ENCODE measurements at places on chromosomes 12 and 14.
A peak's percentile ranks its signal among the peaks of the same experiment; 100 is the strongest.

- no peak for DNase-seq
Observed at GRCh38 chr12:52198454-52199215, 6.8 kb upstream of the KRT80 start.

DNA sequence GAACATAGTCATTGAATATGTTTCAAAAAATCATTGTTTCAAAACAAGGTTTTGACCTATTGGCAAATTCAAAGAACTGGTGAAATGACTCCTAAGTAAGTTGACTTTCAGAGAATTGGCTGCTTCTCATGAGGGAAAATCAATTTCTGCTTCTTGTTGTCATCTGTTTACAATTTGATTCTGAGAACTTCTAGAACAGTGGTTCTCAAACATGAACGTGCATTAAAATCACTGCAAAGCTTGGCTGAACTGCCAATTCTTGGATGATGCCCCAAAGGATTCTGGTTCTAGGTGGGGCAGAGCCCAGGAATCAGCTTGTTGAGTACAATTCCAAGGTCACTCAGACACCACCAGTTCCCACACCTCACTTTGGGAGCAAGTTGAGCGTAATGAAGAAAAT lies 83.9 kb downstream of the ZFP36L1 start:
- no peak for DNase-seq

- no peak for DNase-seq
Observed at GRCh38 chr12:45310627-45310968, 94.7 kb downstream of the ANO6 start.

DNA sequence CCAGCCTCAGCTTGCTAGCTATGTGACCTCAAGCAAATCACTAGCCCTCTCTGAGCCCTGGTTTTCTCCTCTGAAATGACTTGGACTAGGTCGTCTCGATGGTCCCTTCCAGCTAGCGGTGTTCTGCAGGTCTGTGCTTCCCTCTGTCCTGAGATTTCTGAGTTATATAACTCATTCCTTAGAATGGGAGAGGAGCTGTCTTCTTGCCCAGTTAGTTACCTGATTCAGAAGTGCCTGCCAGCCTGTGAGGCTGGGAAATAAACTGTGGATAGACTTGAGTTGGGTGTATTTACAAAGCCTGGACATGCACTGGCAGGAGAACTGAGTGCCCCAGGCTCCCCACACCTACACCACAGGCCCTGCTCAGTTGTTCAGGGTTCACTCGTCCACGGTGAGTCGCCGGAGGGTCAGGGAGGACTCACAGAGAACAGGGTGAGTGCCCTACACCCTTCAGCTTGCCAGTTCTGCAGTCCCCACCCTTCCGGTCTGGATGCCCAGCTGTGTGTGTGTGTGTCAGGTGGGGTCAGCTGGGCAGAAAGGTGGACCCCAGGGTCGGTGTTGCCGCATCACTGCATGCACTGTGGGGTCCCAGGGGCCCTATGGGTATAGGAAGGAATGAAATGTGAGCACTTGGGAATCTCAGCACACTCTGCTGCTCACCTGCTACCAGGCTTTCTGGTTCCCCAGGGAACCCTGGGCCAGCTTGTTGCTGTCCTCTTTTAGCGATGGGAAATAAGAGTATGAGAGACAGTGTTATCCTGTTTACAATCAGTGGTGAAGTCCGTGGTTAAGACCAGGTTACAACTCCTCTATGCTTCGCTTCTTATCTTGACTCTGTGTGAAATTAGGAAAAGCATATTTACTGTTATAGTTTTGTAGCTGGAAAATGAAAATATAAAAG lies 348.2 kb downstream of the DPF3 start:
- no peak for DNase-seq

DNA sequence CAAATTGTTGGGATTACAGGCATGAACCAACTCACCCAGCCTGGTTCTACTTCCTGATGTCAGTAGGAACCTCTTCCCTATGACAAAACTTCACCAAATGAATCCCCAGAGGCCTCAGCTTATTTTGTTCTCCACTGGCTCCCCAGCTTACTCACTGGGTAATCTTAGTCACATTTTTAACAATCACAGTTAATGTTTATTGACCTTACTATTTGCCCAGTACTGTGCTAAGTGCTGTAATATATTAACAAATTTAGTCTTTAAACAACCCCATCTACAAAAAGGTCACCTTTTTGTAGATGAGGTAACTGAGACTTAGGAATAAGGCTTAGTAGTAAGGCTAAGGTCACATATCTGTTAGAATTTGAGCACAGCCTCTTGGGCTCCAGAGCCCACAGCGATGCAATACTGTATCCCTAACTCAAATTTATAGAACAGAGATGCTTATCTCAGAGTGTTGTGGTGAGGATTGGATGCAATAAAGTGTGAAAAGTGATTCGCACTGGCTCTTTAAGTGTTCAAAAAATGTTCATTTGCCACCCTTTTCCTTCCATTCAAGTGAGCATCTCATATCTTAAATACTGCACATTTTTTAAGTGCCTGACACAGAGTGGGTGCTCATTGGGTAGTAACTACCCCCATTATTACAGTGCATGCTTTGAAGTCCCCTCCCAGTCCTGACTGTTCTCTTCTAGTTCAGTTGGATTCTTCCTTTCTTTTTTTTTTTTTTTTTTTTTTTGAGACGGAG lies 146.4 kb upstream of the ARHGAP5 start:
- peak; percentile 86 for DNase-seq

DNA sequence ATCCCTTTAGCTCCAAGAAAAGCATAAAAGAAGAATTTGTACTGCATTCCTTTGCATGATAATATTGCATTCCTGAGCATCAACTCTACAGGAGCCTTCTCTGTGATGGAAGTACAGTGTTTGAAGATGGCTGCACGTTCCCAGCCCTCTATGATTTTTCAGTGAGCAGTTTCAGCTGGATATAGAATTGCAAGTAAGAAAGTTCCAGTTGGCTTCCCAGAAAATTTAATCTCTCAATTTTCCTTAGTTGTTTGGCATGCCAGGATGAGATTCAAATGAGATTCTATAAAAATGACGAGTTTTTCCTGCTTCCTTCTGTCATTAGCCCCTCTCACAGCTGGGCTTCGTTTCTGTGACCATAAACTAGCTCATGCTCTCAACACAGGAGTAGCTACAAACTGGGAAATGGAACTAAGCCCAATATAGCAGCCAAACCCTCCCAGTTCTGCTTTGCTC lies 109.9 kb downstream of the TTC8 start:
- DNase-seq, result no peak

GRCh38 chr12:26134540-26134939 lies 9.7 kb upstream of the BHLHE41 start:
- DNase-seq, result no peak

DNA sequence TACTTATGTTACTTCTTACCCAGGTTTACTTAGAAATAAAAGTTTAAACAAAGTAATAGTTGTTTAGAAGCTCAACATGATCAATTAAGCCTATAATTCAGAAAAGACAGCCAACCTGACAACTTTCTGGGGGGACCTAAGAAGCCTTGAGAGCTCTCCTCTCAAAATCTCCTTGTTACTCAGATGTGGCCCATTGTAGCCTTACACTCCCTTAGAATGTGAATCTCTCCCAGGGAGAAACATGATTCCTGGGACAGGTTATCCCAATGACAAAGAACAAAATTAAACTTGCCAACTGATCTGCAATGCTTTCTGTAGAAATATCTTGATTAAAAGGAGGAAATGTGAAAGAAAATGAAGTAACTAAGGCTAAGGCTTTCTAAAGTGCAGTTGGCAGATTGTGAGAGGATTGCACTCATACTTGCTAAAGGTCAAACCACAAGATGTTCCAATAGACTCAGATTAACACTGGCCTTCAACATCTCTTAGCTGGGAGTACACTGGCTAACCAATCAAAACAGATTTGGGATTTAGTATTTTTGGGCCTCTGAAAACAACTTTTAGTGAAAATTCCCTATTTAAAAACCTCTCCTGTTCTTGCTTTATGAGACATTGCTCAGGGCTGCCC lies 72.3 kb upstream of the TMX1 start:
- peak; percentile 80 for DNase-seq

DNA sequence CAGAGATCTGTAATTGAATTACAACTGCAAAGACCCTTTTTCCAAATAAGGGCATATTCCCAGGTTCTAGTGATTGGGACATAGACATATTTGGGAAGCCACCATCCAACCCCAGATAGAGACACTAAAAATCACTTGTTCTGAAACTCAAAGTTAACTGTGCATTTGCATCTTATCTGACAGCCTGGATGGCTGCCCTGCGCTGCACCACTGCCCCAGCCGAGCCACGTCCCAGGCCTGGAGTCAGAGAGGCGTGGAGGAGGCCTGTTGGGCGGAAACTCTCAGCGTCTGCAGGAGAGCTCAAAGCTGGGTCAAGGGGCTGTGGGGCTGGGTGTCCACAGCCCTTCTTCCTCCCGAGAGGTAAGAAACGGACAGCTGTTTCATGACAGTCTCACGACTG lies 124.4 kb downstream of the RIMBP2 start:
- no peak for DNase-seq

DNA sequence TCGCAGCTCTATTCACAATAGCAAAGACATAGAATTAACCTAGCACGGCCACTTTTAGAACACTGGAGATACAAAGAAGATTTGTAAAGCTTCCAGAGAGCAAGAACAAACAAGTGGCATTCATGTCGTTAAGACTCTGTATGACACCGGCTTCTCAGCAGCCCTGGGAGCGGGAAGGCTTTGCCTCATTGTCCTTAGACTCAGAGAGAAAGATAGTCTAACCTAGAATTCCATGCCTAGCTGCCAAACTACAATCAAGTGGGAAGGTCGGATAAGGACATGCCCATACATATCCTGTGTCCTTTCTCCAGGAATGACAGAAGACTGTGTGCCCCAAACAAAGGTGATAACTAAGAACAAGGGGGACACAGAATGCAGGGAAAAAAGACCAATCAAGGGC lies 1038.3 kb downstream of the BCL11B start:
- DNase-seq, result no peak

GRCh38 chr14:90922141-90922540 lies 105.9 kb upstream of the TTC7B start:
- no peak for DNase-seq

- no peak for DNase-seq
Observed at GRCh38 chr12:29067430-29067829, 81.6 kb upstream of the FAR2 start.

DNA sequence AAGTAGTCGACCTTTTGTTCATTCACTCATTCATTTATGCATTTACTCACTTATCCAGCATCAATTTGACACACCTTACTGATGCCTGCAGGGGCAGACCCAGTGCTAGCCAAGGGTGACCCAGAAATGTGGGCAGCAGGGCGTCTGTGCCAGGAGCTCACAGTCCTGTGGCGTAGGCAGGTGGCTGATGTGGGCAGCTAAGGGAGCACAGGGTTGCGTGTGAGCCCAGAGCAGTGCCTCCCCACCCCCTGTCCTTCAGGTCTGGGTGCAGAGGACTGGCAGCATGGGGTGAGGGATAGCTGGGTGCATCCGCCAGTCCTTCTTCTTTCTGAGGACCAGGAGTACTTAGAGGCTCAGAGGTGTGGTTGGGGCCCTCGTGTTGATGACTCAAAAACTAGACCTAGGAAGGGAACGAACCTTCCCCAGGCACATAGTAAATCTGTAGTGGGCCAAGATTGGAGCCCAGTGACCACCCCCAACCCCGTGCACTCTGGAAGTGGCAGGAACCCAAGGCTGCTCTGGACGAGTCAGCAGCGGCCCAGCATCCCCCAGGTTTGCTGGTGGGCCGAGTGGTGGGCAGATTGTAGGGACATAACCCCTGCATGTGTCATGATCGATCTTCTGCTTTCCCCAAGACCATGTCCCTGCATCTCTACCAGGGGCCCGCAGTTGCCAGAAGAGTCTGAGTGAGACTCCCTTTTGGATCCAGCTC lies 63.9 kb downstream of the BEGAIN start:
- DNase-seq, result no peak

- peak; percentile 98 for DNase-seq
Observed at GRCh38 chr14:36320200-36320896, at the start of gene MBIP. Gene MBIP (minus strand): TSS chr14:36320637. CDS start chr14:36320588, 49 bp downstream.

- DNase-seq, result no peak
Observed at GRCh38 chr12:111173836-111174235, 195.1 kb downstream of the PHETA1 start.

GRCh38 chr12:114272605-114273004 lies 133.3 kb downstream of the TBX5 start:
- no peak for DNase-seq

DNA sequence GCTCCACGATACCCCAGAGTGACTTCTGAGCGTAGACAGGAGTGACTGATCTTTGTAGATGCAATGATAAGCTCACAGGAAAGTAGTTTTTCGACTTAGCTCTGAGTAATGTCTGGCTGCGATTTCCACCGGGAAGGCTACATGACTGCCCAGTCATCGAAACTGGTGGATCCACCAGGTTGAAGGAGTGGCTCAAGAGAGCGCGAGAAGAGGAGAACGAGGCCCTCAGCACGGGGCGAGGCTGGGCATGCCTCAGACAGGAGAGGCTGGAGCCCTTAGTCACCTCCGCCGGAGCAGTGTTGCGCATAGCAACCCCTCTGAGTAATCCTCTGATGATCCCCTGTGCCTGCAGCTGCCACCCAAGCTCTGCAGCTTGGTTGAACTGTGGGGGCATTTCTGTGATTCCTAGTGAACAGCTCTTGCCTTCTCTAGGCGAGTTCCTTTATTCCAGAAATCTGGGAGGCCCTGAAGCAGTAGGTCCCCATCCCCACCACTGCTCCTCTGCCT lies 25.6 kb downstream of the ELK3 start:
- DNase-seq, result peak; percentile 99

- no peak for DNase-seq
Observed at GRCh38 chr12:2338381-2338780, 285.6 kb downstream of the CACNA1C start.

- DNase-seq, result no peak
Observed at GRCh38 chr12:57718641-57719528, 19.7 kb downstream of the AGAP2 start.

DNA sequence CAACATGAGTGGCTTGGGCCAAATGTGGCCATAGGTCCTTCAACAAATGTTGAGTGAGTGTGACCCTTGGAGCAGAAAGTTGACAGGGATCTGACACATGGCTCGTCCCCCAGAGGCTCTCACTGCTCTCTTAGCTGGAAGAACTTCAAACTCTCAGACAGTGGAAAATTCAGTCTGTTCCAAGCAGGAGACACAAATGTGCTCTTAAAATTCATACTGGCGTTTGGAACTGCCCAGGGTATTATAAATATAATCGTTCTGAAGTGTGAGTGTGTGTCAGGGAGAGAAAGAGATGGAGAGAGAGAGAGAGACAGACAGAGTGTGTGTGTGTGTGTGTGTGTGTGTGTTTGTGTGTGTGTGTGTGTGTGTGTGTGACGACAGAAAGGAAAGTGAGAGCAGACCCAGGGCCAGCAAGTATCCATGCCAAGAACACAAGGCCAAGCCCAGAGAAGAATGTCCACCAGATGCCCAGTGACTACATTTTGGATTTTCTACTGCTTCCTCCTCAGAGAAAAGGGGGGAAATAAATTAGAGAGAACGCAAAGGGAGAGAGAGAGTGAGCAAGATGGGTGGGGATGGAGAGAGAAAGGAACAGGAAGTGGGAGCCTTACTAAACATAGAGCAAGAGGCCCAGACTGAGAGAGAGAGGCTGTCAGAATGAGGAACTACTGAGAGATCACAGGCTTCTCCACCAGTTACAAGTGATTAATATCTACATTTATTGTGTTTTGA lies 193.6 kb upstream of the NUDT4 start:
- peak; percentile 45 for DNase-seq
